SHP77 treated with DMSO at 0.1 percent for 48 hours (cell line): ENCODE measurements at places on chromosomes 2 and 18.

DNA sequence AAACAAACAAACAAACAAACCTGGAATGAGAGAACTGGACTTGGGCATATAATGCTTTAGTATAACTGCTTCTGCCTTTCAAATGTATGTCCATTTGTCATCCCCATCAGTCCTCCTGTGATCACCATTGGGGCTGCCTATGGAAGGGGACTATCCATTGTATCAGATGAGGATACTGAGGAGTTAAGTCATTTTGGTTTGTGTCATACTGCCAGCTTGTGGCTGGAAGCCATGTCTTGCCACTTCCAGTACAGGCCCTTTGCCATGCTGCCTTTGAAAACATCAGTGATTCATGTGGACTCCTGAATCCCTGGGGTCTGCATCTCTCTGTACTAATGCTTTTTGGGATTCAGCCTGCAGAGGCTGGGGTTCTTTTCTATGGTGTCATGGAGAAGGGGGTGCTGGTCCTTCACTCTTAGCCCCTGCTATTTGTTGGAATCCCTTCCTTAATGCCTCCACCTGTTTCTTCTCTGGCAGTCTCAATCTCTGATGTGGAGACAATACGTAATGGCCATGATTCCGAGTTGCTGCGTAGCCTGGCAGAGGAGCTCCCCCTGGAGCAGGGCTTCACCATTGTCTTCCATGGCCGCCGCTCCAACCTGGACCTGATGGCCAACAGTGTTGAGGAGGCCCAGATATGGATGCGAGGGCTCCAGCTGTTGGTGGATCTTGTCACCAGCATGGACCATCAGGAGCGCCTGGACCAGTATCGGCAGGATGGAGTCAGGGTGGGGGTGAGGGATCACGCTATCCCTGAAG lies 10.6 kb downstream of the PLCD4 start:
- no peak for DNase-seq

DNA sequence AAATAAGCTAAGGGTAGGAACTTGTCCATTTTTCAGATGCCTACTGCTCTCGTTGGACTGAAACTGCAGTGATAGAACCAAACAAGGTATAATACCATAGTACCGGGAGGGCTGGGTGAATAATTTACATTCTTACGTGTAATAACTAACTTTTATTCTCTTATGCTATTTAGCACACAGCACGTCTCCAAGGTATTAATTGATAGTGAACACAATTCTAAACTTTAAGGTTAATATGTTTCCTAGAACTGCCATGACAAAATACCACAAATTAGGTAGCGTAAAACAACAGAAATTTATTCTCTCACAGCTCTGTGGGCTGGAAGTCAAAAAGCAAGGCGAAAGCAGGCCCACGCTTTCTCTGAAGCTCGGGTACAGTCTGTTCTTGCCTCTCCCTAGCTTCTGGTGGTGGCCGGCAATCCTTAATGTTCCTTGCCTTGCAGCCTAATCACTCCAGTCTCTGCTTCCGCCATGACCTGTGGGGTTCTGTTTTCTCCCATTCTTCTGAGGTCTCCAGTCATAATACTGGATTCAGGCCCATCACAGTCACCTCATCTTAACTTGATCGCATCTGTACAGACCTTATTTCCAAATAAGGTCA lies 5.6 kb upstream of the BCL2 start:
- no peak for DNase-seq

GRCh38 chr18:5238371-5238976 lies 41.4 kb upstream of the AKAIN1 start:
- DNase-seq, result no peak

DNA sequence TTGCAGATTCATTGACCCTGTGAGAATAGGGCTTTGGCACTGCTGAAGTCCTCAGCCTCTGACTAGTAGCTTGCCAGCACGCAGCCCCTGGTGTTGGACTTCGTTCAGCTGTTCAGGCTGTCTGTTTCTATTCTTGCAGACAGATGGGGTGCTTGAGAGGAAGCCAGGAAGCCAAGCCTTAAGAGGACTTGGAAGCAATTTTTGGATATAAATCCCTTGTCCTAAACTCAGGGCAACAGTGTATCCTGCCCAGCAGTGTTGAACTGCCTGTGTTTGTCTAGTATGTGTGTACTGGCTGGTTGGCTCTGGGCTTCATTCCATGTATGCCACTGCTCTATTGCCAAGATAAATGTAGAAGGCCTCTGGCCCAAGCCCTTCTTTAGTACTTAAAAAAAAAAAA lies 108.6 kb downstream of the COMMD1 start:
- no peak for DNase-seq

DNA sequence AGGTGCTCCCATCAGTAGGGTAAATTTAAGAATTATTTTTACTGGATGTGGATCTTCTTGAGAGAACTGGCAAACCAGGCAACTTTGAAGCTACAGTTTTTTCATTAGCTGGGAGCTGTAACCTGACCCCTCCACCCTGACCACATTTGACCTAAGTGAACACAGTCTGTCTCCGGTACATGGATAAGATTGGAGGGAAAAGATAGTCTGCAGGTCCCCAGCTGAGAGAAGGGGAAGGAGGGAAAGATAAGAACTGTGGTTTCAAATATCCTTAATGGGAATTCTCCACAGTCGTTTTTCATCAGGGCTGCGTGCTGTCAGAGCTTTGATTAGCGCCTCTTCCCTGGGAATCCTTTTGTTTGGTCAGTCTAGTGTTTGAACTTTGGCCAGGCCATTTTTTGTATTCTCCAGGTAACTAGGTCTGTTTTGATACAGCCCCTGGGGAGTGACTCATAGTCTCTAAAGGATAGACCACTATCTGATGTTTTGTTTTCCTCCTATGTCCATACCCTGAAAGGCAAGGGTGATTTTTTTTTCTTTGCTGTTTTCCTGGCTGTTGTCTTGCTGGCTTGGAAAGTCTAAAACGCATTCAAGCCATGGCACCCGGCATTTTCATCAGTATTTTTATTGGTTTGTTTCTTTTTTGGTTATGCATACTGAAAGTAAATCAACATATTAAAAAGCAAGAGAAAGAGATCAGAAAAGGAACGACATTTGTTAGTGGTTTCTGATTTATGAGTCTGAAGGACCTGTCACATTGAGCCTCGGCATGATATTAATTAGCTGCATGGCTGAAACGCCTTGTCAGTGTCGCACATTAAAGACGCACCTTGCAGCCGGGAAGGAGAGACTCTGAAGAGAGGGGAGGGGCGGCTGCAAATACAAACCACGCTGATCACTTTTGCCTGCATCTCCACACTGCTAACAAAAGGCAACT lies 183.4 kb upstream of the FN1 start:
- peak; percentile 68 for DNase-seq

GRCh38 chr18:22169889-22170420 lies 566 bp downstream of the GATA6 start:
- no peak for DNase-seq

DNA sequence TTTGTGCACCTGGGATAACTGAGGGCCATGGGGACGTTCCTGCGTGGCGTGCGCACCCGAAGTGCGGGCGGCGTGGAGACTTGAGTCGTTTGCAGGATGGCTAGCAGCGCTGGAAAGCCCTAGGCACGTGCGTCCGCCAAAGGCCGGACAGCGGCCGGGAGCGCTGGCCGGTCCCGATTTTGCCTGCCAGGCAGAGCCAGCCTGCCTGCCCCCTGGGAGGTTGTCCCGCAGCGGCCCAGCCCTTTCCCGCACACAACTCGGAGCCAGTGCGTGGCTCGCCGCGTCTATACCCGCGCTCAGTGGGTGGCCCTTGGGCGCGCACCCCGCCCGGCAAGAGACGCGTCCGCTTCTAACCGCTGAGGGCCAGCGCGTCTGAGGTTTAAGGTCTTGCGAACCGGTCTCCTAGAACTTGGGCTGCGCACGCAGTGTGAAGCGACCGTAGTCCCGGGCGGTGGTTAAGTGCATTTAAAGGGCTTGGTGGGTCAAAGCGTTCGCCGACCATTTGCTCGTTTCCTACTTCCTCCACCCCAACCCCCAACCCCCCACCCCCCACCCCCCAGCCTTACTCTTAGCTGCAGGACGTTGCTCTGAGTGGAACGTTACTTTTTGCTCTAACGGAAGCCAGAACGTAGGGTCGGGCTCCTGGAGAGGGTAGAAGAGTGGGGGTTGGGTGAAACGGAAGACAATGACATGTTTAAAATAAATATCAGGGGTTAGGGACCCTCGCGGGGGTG lies 627 bp downstream of the CDCA7 start:
- DNase-seq, result no peak

- DNase-seq, result no peak
Observed at GRCh38 chr18:54734059-54734458, 94.2 kb upstream of the RAB27B start.

GRCh38 chr2:111053266-111053665 lies 67.4 kb upstream of the BCL2L11 start:
- no peak for DNase-seq

- DNase-seq, result no peak
Observed at GRCh38 chr2:191061381-191061980, 47.5 kb upstream of the STAT1 start.

GRCh38 chr18:21345840-21346239 lies 103.8 kb downstream of the GREB1L start:
- DNase-seq, result no peak

GRCh38 chr18:54197747-54198411 lies 26.6 kb downstream of the MBD2 start:
- no peak for DNase-seq

GRCh38 chr2:45643543-45644542 lies 7.6 kb upstream of the PRKCE start:
- no peak for DNase-seq

GRCh38 chr2:174031226-174031625 lies 66.1 kb upstream of the SP3 start:
- no peak for DNase-seq

GRCh38 chr2:97723156-97724072 lies 10.0 kb downstream of the ZAP70 start:
- DNase-seq, result no peak

DNA sequence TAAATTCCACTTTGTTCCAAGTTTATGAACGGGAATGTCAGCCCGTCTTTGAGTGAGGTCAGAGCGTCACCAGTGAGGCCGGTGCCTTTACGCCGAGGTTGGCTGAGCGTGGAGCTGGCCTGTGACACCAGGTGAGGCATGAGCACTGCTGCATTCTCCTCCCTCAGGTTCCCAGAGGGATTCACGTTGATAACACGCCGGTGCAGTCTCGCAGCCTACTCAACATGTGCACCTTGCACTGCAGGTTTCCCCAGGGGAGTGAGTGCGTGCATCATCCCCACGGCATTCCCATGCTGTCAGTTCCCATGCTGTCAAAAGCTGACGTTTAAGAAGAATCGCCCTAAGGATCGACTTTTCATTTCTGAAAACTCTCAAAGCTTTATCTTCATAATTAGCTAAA lies 213.3 kb downstream of the LDLRAD4 start:
- DNase-seq, result no peak

- no peak for DNase-seq
Observed at GRCh38 chr18:5284808-5285207, 10.7 kb downstream of the ZBTB14 start.

DNA sequence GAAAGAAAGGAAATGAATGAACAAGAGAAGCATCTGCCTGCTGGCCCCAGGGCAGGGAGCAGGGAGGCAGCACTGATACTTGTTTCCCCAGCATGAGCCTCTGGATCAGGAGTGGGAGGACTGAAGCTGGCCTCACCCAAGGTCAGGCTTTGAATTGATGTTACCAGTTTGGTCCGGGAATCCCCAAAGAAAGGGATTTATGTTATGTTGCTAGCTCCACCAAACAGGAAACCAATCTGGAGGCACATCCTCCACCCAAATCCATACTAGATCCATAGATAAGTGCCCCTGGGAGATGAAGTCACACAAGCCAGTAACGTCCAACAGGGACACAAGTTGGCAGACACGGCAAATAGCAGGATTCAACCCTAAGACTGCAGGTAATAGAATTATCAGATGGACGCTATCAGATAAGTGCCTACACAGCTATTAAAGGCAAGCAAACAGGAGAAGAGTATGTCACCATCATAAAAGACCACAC lies 85.9 kb downstream of the MTCL1 start:
- DNase-seq, result no peak

GRCh38 chr2:41446266-41446665 lies 601.6 kb upstream of the PKDCC start:
- no peak for DNase-seq

DNA sequence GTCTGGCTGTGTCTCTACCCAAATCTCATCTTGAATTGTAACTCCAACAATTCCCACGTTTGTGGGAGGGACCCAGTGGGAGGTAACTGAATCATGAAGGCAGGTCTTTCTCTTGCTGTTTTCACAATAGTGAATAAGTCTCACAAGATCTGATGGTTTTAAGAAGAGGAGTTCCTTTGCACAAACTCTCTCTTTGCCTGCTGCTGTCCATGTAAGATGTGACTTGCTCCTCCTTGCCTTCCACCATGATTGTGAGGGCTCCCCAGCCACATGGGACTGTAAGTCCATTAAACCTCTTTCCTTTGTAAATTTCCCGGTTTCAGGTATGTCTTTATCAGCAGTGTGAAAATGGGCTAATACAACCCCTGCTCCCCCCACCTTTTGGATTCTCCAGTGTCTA lies 23.8 kb downstream of the VWA3B start:
- no peak for DNase-seq
